ENCODE measurements at places on chromosomes 12 and 14. TPM values are rescaled to one million over a fixed set of nuclear protein-coding genes. Genes with fewer than 3 reads are reported as not detected.

PLEK2 gene
- 2.3 TPM for total RNA-seq

PEX5 gene
- total RNA-seq, result 20.5 TPM

- DNase-seq, result peak; percentile 89
Observed at GRCh38 chr12:74890237-74890599, 319.4 kb downstream of the KCNC2 start.

PIK3C2G gene
- not detected for total RNA-seq

- peak; percentile 53 for DNase-seq
Observed at GRCh38 chr12:52884526-52885293, 20.2 kb downstream of the KRT8 start.

Measured in HT1080 (cell line).